Stimulated activated CD4-positive, alpha-beta T cell treated with anti-CD3 and anti-CD28 coated beads, Interleukin-15, amount 100 ng/mL, for 1 hour (primary cell): ENCODE measurements at places on chromosomes 5 and 9.

GRCh38 chr5:15321776-15322175 lies 178.2 kb upstream of the FBXL7 start:
- no peak for DNase-seq

DNA sequence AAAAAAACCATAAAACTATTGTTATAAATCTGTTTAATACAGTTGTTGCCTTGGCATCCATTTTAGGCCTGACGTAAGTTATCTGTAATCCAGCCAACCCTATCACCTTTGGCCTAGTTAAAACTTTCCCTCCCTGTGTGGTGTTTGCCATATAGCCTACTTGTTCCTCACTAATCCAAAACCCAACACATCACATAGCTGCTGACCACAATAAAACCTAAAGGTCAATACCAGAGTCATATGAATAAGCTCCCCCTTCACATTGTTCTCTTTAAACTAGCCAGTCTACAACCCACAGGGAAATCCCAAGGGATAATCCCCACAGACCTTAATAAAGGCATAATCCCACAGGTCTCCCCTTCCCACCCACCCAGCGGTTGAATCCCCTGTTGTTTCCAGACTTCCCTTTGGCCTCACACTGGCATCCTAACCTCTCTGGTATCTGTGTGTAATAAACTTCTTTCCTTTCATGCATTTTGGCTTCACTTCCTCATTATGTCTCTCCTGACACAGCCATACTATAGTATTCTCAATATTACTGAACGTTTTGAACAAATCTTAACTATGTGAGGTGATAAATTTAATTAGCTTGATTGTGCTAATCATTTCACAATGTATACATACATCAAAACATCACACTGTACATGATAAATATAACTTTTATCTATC lies 50.8 kb downstream of the DTWD2 start:
- no peak for DNase-seq

GRCh38 chr5:95519681-95520080 lies 35.1 kb downstream of the SKIC3 start:
- DNase-seq = no peak

GRCh38 chr9:137691646-137692351 lies 73.0 kb downstream of the EHMT1 start:
- DNase-seq = no peak

DNA sequence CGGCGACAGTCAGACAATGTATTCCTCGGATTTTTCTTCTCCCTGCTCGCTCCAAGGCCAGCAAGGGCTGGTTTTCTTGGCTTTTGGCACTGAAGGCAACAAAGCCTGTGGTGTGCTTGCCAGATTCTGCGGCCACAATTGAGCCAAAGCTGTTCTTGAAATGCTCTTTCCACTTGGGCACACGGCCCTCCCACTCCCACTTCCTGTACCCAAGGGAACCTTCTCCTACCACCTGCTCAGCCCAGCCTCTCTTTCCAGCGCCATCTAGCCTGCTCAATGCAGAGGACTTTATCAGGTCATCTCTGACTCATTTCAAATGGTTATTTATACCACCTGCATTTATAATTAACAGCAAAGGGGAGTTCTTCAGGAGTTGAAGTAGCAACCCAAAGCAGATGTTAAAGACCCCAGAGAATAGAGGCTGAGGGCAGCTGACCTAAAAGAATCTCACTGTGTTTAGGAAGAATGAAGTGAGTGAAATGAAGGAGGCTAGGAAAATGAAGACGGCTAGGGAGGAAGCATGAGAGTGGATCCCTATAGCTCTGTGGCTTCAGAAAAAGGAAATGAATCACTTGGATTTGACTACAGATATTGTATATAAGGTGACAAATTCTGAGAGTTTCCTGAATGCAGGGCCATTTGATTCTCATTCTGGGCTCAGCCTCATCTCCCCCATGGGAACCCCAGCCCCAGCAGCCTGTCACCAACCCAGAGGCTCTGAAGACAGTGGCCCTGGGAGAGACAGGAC lies 439.0 kb downstream of the ENC1 start:
- no peak for DNase-seq

DNA sequence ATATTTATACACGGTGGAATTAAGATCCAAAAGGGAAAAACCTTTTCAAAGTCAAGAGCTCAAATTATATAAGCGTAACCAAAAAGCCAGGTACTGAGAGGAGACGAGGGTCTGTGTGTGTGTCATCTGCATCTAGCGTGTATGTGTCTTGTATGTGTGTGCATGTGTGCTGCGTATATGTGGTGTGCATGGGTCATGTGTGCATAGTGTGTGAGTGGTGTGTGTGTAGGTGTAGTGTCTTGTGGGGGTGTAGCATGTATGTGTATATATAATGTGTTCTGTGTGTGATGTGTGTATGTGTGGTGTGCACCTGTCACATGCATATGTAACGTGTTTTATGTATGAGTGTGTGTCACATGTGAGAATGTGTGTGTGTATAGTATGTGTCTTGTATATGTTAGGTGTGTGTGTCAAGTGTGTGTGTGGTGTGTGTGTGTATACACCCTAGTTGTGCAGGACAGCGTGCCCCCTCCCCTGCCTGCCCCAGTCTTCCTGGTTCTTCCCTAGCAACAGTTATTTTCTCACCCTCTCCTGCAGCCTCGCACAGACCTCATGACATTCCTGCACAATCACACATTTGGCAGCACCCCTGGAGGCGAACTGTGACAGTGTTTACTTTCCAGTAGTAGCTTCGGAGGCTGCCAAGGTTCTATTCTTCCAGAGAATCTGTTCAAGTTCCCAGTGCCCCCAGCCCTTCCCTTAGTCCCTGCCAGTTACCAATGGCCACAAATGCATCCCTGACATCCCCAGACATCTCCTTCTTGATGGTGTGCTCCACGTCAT lies 27.1 kb upstream of the TNIP1 start:
- DNase-seq = no peak

- no peak for DNase-seq
Observed at GRCh38 chr9:37284636-37285035, 137.9 kb upstream of the GRHPR start.

DNA sequence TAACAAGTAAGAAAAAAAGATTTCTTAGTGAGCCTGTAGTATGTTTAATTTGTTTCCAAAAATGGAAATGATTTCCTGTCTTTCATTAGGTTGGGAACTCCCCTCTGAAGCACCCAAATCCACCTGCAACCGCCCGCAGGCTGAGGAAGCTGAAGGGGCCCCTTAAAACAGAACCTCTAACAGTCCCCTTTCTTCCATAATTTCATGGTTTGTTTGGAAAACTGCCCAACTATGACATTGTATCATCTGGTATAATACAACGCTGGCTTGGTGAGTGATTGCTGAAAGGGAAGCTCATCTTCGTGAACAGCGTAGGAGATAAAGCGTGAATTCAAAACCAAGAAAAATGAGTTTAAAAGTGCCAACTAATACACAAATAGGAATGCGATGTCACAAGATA lies 215.5 kb downstream of the FSTL4 start:
- no peak for DNase-seq

DNA sequence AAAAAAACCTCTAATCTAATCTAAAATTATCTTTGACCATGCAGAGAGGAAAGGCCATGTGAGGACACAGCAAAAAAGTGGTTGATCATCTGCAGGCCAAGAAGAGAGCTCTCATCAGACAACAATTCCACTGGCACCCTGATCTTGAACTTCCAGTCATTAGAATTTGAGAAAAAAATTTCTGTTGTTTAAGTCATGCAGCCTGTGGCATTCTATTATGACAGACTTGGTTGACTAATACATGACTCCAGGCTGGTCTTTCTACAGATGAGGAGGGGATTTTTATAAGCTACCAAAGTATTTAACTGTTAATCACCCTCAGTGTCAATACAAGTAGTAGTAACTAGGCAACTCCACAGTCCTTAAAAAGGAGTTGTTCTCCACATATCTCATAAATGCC lies 358.5 kb upstream of the RGMB start:
- no peak for DNase-seq
